ENCODE measurements at places on chromosomes 5 and 9. TPM values are rescaled to one million over a fixed set of nuclear protein-coding genes. Genes with fewer than 3 reads are reported as not detected.

DNA sequence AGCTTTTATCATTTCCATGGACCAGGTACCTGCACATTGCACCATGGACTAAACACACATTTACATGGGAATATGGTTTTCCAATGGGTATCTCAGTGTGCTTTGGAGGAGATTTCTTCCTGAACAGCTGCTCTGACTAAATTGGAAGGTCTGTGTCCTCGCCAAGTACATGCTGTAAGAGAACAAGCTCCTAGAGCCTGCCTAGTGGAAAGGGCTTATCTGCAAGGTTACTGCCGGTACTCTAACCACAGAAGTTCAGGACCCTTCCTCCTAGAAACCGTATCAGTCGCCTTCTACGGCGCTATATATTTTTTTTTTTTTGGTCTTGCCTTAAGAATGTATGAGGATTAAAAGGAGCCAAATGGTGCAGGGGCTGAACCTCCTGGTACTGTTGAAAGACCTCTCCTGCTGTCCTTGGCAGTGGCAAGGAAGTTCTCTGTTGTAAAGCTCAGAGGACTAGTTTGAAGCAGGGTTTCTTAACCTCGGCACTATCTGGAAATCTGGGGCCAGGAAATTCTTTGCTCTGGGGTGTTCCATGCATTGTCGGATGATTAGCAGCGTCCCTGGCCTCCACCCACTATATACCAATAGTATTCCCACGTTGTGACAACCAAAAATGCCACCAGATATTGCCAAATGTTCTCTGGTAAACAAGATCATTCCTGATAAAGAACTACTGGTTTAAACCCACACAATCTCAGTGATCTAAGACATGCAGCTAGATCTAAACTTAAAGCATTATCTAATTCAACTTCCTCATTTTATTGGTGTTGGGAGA lies 107.4 kb downstream of the FBXO38 start:
- no peak overlapping the region for H3K4me3 ChIP-seq
- no peak overlapping the region for H3K27ac ChIP-seq
- no peak for DNase-seq
- no peaks in the 10 kb centered on the region for H3K27me3 ChIP-seq
- H3K4me1 ChIP-seq = peaks cover 13% of the 10 kb centered on the region

DNA sequence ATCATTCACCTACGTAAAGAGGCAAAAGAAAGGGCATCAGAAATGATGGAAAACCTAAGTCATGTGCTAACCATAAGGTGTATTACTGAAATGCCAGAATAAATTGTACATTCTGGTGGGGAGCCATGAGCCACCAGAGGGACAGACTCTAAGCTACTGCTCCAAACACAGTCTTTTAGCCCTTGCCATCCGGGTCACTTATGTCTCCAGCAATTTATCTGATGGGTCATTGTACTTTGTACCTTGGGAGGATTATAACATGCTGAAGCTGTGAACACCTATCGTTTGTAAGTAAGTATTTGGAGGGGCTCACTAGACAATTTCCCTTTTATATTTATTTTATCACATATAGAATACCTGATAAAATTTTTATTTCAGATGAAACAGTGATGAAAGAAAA lies 495.1 kb downstream of the KIF4B start:
- no peak overlapping the region for H3K27ac ChIP-seq
- DNase-seq = no peak
- H3K4me3 ChIP-seq = no peak overlapping the region
- H3K27me3 ChIP-seq = no peaks in the 10 kb centered on the region
- no peaks in the 10 kb centered on the region for H3K36me3 ChIP-seq
- no peaks in the 10 kb centered on the region for H3K4me1 ChIP-seq

GRCh38 chr9:98247831-98248657 lies 7.4 kb downstream of the TBC1D2 start:
- no peaks in the 10 kb centered on the region for H3K4me1 ChIP-seq
- no peak for DNase-seq
- H3K36me3 ChIP-seq = no peaks in the 10 kb centered on the region
- no peaks in the 10 kb centered on the region for H3K27me3 ChIP-seq

DNA sequence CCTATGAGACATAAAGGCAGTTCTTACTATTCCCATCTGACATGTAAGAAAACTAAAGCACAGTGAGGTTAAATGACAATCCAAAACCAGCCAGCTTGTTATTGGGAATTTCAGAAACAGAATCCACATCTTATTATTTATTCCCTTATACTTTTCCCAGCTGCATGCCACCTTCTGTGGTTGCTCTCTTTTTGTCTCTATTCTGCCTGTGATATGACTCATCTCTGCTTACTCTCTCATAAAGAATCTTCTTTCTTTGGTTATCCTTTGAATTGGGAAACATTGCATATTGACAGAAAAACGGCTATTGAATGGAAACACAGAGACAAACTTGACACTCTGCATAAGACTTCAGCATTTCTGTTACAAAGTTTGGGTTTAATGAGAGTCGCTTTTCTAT lies 183.2 kb downstream of the TLR4 start:
- H3K27me3 ChIP-seq = no peaks in the 10 kb centered on the region
- H3K4me1 ChIP-seq = no peaks in the 10 kb centered on the region
- H3K4me3 ChIP-seq = no peak overlapping the region
- no peak overlapping the region for H3K27ac ChIP-seq
- H3K36me3 ChIP-seq = no peaks in the 10 kb centered on the region

DNA sequence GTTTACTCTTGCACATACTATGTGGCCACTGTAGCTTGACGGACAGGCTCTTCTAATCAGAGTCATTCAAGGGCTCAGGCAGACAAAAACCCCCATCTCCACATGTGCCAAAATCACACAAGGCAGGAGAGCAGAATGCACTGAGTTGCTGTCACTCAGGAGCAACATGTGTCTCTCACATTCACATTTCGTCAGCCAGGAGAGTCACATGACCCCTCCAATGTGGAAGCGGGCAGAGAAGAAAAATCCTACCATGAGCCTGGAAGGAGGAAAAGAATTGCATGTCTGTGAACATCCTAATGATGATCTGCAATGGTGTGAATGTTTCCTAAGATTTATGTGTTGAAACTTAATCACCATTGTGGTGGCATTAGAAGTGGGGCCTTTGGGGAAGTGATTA lies 69.9 kb upstream of the MSX2 start:
- H3K4me3 ChIP-seq = no peak overlapping the region
- no peak for DNase-seq
- H3K27ac ChIP-seq = no peak overlapping the region
- no peaks in the 10 kb centered on the region for H3K27me3 ChIP-seq
- no peaks in the 10 kb centered on the region for H3K36me3 ChIP-seq
- no peaks in the 10 kb centered on the region for H3K4me1 ChIP-seq

DNA sequence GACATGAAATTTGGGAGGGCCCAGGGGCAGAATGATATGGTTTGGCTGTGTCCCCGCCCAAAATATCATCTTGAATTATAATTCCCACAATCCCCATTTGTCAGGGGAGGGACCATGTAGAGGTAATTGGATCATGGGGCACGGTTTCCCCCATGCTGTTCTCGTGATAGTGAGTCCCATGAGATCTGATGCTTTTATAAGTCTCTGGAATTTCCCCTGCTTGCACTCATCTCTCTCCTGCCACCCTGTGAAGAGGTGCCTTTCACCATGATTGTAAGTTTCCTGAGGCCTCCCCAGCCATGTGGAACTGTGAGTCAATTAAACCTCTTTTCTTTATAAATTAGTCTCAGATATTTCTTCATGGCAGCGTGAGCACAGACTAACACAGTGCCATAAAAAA lies 11.3 kb downstream of the FBXO10 start:
- H3K4me1 ChIP-seq = no peaks in the 10 kb centered on the region
- no peak overlapping the region for H3K4me3 ChIP-seq
- H3K36me3 ChIP-seq = no peaks in the 10 kb centered on the region
- no peaks in the 10 kb centered on the region for H3K27me3 ChIP-seq
- no peak overlapping the region for H3K27ac ChIP-seq

- H3K4me3 ChIP-seq = no peak overlapping the region
- DNase-seq = peak; percentile 89
- no peaks in the 10 kb centered on the region for H3K36me3 ChIP-seq
- peak overlapping the region; percentile 60 for H3K27ac ChIP-seq
Observed at GRCh38 chr5:159878988-159879471, 37.3 kb upstream of the ADRA1B start.

- no peaks in the 10 kb centered on the region for H3K27me3 ChIP-seq
- no peak overlapping the region for H3K27ac ChIP-seq
- H3K4me3 ChIP-seq = no peak overlapping the region
- peaks cover 7% of the 10 kb centered on the region for H3K4me1 ChIP-seq
Observed at GRCh38 chr5:117893211-117893610, 1095.1 kb downstream of the DTWD2 start.

- H3K36me3 ChIP-seq = no peaks in the 10 kb centered on the region
- no peak overlapping the region for H3K4me3 ChIP-seq
- no peak for DNase-seq
- H3K27ac ChIP-seq = no peak overlapping the region
- H3K4me1 ChIP-seq = peaks cover 18% of the 10 kb centered on the region
Observed at GRCh38 chr9:91248707-91249106, 113.0 kb downstream of the AUH start.

GRCh38 chr5:134524272-134524825 lies 1.1 kb upstream of the JADE2 start:
- H3K27me3 ChIP-seq = no peaks in the 10 kb centered on the region
- peak; percentile 95 for DNase-seq
- H3K36me3 ChIP-seq = no peaks in the 10 kb centered on the region

DNA sequence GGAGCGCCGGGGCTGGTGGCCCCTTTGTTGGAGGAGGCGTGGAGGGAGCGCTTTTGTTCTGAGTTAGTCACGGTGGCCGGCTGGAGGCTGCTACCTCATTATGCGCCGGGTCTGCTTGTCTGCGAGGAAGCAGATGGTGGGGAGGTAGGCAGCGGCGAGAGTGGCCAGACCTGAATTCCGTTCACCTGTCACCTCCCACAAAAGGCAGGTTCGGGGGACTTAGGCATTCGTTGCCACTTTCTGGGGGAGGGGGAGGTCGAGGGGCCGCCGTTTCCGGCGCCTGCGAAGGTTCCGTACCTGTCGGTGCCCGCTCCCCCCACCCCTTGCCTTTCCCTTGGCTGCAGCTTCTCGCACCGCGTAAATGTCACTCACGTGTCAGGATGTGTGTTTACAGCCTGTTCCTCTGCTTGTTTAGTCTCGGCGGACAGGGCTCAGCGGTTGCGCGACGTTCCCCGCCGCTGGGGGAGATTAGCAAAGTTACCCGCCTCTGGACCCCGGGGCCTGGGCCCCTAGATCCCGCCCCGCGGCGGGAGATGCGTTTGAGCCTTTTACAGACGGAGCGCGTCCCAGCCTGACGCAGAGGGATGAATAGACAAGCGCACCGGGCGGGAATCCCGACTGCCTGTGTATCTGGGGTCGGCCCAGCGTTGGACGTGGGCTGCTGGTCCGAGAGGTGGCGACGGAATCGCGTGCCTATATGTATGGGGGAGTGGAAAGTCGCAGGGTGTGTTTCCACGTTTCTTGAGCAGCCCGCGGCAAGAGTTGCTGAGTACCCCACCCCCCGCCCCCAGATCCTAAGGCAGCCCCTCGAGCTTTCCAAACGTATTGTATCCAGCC lies 2.7 kb upstream of the LHX2 start:
- no peaks in the 10 kb centered on the region for H3K36me3 ChIP-seq
- no peak overlapping the region for H3K27ac ChIP-seq
- peaks cover 80% of the 10 kb centered on the region for H3K27me3 ChIP-seq
- no peak for DNase-seq
- H3K4me3 ChIP-seq = no peak overlapping the region
- H3K4me1 ChIP-seq = peaks cover 40% of the 10 kb centered on the region

GRCh38 chr9:133897675-133898074 lies 94.4 kb downstream of the VAV2 start:
- no peaks in the 10 kb centered on the region for H3K4me1 ChIP-seq
- no peak overlapping the region for H3K4me3 ChIP-seq
- H3K36me3 ChIP-seq = no peaks in the 10 kb centered on the region
- H3K27ac ChIP-seq = no peak overlapping the region
- no peak for DNase-seq
- H3K27me3 ChIP-seq = no peaks in the 10 kb centered on the region

DHFR gene
- 9.0 TPM for total RNA-seq

FAM221B gene
- total RNA-seq = not detected

PCA3 gene
- total RNA-seq = not detected

ZBTB26 gene
- total RNA-seq = 11.1 TPM

Measured in sigmoid colon (tissue), 7 donors.